Dermis microvascular lymphatic vessel endothelial cell (primary cell): ENCODE measurements at places on chromosomes 2 and 18.

- no peak for DNase-seq
Observed at GRCh38 chr2:207253666-207254345, 88.1 kb upstream of the KLF7 start.

GRCh38 chr2:68835621-68836020 is 35.6 kb downstream of the BMP10 start:
- DNase-seq, result no peak

DNA sequence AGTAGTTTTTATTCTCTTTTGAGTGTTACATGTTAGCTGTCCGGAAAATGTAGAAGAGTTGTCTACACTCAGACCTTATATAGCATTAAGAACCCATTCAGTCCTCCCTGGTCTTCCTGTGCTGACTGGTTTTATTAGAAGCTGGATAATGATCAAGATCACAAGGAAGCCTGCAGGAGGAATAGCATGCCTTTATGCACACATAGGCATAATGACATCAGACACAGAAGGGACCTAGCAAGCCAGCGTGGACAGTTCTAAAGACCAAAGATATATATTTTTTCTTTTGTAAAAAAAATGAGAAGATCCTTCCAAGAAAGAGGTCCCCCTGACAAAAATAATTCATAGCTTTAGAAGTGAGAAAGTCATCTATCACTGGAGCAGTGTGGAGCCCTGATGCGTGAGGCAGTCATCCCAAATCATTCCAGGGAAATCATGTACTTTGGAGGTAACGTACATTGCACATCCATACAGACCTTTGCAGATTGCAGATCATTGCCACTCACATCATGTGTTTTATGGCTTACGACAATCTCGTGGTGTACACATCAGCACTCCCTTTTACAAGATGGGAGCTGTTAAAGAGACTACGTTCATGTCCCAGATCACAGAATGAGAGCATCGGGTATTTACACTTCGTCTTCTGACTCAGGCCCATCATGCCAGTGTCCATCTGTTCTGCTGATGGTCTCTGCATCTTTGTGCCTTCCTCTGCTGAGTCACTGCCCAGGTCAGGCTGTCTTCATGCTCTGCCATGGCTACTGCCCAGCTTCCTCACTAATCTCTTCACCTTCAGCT is 334.0 kb downstream of the SOCS6 start:
- DNase-seq, result no peak

DNA sequence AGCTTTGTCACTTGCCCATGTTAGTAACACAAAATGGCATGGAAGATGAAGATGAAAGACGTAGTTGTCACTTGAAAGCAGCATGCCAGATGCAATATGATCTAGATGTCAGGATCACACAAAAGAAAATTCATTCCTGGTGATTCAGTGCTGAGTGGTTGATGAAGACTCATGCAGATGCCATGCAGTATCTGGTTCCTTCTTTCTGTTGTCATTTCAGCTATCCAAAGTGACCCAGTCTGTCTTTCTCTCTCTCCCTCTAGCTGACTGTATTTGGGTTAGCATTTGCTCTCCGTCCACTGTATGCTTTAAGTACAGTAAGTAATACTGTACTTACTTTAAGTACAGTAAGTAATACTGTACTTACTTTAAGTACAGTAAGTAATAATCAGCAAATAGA is 50.4 kb downstream of the TTN start:
- DNase-seq, result no peak

DNA sequence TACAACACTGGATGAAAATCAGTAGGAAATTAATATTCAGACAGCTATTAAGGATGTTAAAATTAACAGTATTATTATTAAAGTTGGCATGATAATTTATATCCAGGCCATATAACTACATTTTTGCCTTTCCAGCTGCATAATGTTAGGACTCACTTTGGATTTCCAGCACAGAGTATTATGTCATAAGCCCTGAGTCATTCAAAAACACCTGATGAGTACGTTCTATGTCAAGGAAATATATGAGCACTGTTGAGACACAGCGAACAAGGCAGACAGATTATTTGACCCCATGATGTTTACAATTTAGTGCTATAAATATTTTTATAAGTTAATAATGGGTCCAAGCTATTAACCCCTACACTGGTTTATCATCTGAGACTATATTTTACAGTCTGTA is 59.8 kb upstream of the RIT2 start:
- no peak for DNase-seq

- no peak for DNase-seq
Observed at GRCh38 chr2:937530-937929, 13.1 kb upstream of the SNTG2 start.

DNA sequence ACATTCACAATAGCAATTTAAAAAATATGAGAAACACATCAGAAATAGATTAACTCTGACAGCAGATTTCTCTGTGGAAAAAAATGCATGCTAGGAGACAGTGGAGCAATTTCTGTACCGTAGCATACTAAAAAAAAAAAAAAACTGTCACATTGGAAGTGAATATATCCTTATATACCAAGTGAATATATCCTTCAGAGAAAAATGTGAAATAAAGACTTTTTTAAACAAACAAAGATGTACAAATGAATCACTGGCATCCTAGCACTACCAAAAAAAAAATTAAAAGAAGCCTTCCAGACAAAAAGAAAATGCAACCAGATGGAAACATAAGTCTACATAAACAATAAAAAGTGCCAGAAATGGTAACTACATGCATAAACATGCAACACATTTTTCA is 169.4 kb downstream of the NBAS start:
- DNase-seq, result no peak
